AG04449 (cell line): ENCODE measurements at places on chromosomes 3 and 15.

DNA sequence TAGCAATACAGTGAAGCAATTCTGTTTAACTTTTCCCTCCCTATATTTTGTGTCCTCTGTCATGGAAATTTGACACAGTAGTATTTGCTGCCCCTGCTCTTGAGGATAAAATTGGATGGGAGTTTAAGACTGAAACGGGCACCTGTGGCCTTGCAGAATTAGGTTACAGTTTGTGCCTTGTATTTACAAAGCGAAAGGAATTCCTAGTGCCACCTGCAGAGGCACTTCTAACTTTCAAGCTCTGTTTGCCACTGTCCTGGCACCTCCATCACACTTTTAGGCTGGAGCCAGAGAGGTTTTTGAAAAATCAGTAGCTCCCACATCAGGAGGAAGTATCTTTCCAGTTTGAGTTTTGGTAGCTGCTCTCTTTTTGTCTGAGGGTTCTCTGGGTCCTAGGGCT is 39.5 kb downstream of the CD86 start:
- DNase-seq: no peak

GRCh38 chr3:67011414-67012131 is 13.5 kb downstream of the KBTBD8 start:
- no peak for DNase-seq

GRCh38 chr3:12476238-12476897 is 7.9 kb upstream of the TSEN2 start:
- DNase-seq: no peak

GRCh38 chr15:49361370-49361769 is 61.7 kb upstream of the FGF7 start:
- DNase-seq: no peak

GRCh38 chr15:53658255-53658654 is 101.2 kb downstream of the WDR72 start:
- DNase-seq: no peak

GRCh38 chr15:37015451-37015850 is 84.9 kb downstream of the MEIS2 start:
- DNase-seq: no peak

DNA sequence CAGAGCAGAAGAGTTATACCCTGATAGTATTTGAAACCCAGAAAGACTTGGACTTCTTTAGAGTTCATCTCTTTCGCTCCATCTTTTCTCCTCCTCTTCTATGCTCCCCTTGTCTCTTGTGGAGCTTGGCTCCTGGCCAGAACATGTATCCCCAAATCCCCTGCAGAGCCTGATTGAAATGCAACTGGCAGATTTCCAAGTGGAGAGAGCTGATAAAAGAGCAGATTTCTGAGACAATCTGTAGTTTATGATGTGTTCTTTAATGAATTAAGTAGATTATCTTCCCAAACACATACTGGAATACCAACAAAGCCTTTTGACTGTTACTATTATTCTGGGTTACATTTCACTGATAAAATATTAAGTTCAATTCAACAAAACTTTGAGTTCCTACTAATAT is 33.4 kb downstream of the UNC13C start:
- no peak for DNase-seq

DNA sequence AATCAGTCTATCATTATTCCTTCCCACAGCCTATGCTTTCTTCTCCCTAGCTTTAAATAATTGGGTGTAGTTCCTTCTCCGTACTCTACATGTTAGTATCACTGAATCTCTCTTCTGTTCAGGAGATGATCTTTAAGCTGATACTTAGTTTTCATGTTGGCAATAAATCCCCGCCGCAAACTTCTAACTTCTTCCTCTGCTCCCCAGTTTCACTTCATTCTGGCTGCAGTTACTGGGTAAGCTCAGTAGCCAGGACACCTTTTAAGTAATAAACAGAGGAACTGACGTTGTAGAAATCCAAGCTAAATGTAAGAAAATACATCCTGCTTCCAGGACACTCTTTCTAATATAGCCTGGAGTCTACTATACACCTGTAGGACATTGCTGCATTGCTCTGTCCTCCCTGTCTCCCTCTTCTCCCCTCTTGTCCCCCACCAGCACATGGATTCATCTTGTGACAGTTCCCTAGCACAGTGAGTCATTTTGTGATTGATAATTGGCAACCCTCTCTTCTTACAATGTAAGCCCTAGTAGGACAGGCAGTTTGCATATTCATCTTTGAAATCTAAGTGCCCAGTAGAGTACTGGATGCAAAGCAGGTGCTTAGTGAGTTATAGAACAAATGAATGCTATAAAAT is 598.2 kb downstream of the UNC13C start:
- no peak for DNase-seq

DNA sequence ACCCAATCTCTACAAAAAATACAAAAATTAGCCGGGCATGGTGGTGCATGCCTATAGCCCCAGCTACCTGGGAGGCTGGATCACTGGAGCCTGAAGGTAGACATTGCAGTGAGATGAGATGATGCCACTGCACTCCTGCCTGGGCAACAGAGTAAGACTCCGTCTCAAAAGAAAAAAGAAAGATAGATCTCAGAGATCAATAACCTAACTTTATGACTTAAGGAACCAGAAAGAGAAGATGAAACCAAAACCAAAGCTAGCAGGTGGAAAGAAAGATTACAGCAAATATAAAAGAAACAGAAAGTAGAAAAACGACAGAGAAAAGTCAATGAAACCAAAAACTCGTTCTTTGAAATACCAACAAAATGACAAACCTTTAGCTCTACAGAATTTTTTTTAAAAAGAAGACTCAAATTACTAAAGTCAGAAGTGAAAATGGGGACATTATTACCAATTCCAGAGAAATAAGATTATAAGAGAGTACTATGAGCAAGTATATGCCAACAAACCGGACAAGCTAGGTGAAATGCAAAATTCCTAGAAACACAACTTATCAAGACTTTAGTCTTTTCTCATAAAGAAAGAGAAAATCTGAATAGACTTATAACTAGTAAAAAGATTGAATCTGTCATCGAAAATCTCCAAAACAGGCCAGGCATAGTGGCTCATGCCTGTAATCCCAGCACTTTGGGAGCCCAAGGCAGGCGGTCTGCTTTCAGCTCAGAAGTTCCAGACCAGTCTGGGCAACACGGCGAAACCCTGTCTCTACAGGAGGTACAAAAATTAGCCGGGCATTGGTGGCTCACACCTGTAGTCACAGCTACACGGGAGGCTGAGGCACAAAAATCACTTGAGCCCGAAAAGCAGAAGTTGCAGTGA is 35.0 kb downstream of the ACAP2 start:
- no peak for DNase-seq

- DNase-seq: no peak
Observed at GRCh38 chr3:26622621-26623418, at the start of gene LRRC3B. TSS of gene LRRC3B (plus strand) at chr3:26622772. CDS start at chr3:26709673, 86,901 bp downstream.

- no peak for DNase-seq
Observed at GRCh38 chr15:25329696-25330095, 109.1 kb downstream of the UBE3A start.

GRCh38 chr15:52255008-52255407 is 40.6 kb downstream of the MYO5C start:
- no peak for DNase-seq

- no peak for DNase-seq
Observed at GRCh38 chr15:68080783-68081182, 26.7 kb downstream of the PIAS1 start.

- DNase-seq: no peak
Observed at GRCh38 chr3:152745646-152746045, 89.3 kb upstream of the P2RY1 start.

GRCh38 chr3:17176757-17177156 is 292.0 kb downstream of the PLCL2 start:
- no peak for DNase-seq

DNA sequence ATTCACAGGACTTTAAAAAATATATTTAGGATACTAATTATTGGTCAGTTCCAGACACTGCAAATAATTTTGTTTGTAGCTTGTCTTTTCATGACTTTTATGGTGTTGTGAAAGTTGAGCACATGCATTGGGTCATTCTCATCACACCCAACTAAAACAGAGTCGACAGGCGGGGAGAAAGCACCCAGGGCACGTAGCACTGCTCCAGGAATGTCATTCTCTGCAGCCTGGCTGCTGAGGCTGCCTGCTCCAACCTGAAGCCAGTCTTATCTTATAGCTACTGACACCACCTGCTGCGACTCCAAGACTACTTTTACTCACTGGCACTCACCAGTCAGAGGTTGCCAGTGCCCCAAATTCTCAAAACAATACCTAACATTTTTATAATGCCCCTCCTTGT is 56.9 kb downstream of the ACAD9 start:
- no peak for DNase-seq

DNA sequence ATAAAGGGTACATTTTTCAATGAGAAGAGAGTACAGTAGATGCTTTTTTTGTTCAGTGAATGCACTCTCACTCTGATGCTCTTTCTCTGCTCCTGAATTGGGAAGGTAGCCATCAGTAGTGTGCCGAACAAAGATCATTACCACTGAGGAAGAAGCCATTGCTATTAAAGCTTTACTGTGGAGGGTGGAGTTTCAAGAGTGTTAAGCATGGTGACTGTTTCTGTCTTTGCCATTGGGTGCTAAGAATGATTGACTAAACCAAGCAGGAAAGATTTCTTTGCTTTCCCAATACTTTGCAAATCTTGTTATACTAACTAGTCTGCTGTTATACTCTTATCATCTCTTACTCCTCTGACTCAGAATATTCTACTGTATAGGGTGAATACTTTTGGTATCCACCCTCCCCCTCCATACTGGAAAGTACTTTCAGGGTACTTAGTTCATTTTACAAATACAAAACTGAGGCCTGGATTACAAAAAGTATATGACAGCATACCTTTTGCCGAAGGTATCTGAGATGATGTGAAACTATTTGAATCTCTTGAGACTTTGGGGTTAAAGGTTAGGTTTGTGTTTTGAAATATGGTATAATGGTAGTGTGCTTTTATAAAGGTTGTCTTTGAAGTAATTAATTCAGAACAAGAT is 1.7 kb downstream of the RAB11A start:
- DNase-seq: no peak

- DNase-seq: no peak
Observed at GRCh38 chr15:95259965-95260364, 1028.6 kb downstream of the MCTP2 start.

DNA sequence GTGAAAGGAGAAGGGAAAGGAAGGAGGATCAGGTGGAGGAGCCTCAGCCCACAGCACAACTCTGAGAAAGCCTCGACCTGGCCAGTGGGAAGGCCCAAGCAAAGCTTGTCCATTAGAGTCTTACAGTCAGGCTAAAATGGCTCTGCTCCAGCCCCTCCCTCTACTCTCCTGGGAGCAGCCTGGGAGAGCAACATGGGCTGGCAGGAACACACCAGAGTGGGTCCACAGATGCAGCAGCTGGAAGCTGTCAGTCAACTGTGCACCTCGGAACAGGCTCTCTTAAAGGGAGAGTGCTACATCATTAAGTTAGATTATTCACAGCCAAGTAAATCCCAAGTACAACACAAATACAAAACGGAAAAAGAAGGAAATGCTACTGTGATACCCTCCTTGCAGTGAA is 98.0 kb upstream of the LIMD1 start:
- DNase-seq: no peak

DNA sequence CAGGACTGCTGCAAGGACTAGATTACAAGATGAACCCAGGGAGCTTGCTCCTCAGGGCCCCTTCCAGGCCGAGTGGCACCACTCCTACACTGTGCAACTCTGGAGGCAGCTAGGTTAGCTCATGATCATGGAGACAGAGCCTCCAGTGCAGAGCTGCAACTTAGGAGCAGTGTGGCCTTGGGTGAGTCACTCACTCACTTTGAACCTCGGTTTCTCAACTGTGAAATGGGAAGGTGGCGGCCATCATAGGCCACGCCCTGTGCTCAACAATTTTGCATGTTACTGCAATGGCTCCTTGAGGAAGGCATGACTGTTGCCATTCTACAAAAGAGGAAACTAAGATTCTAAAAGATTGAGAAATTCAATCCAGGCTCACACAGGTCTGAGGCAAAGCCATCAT is 11.2 kb upstream of the CXCR6 start:
- DNase-seq: no peak

DNA sequence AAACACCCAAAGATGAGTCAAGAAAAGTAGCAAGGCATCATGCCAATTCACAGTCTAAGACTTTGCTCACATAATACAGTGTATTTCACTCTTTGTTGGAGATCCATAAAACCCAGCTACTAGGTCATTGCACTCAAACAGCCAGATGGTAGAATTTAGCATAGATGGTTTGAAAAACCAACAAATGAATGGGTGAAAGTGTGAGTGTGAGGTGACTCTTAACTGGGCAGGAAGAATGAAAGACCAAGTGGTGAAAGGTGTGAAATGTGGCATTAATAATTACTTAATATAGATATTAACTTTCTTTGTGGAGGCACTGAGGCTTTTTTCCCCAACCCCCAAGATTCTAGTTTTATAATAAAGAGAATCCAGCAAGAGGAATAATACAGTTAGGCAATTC is 159.5 kb downstream of the SQOR start:
- DNase-seq: no peak

- DNase-seq: no peak
Observed at GRCh38 chr3:164539215-164539614, 539.1 kb downstream of the SI start.

DNA sequence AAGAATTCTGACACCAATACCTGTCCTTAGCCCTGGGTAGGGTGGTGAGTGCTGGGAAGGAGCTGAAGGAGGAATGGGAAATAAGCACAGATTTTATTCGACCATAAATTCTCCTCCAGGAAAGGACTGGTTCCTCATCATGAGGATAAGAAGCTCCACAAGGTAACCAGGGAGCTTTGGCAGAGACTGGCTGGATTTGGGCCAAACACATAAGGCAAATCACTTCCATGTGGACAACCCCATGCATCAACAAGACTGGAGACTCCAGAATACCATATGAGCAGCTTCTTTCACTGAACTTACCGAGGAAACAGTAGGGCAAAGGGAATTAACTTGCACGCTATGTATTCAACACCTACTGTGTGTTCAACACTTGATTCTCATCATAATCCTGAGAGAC is 312.5 kb downstream of the NTRK3 start:
- DNase-seq: no peak

DNA sequence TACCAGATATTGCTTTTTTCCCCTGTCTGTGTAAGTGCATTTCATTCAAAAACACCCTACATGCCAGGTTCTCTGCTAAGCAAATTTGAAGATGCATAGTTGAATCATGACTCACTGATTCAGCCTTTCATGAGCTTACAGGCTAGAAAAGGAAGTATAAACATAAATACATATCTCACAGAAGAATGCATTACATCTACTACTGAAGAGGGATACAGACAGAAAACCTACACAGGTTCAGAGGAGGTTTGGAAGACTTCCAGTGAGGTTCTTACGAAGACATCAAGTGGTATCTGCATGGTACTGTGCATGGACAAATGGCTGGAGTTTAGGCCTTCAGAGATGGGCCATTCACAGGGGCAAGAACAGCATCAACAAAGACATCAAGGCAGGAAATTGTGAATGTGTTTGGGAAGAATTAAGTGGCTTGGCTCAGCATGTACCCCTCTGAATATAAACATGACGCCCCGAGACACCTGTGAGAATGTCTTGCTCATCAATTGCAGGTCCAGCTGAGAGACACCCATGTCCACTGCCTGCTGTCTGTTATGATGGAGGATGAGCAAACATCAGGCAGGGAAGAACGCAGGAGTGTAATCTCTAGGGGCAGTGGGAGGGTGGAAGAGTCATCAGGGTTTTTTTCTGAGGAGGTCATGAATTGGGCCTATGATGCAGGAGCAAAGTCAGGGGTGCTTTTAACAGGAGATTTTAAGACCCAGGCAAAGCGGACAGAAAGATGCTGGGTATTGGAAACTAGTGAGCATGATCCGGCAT is 105.1 kb upstream of the GALNT15 start:
- peak; percentile 94 for DNase-seq

- DNase-seq: no peak
Observed at GRCh38 chr3:158165141-158165655, 55.3 kb downstream of the RSRC1 start.
